Gastrocnemius medialis (tissue), 4 donors: ENCODE measurements at places on chromosomes 16 and 17. TPM values are rescaled to one million over a fixed set of nuclear protein-coding genes. Genes with fewer than 3 reads are reported as not detected.
A peak's percentile ranks its signal among the peaks of the same experiment; 100 is the strongest.

Gene TP53TG3C
- not detected for total RNA-seq

Gene PROCA1
- total RNA-seq = not detected

DNA sequence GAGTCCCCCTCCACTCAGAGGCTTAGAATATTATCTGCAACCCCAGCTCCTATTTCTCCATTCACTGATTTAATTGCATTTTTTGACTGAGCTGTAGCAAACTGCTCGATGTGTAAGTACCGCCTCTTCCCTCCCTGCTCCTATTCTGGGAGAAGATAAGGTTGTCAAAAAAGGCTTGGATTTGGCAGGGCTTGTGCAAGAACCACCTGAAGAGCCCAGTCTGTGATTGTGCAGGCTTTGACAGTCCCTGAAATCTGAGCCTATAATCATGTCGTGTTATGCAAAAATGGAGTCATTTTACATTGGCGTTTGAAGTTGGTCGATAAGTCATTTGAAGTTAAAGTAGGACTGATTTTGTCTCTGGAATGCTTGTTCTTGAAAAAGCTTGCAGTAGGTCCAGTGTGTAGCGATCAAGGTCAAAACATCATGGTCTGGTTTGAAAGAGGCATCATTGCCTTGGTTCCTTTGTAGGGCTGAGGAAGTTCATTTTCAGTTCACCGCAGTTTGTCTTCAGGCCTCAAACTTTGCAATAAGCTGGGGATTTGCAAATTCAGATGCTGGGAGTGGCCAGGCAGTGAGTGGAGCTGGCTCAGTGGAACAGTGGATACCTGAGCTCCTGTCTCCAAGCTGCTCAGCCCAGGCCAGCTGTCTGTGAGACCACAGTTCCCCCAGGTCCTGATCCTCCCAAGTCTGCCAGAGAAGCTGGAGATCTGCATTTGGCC is 68.8 kb downstream of the KATNIP start:
- DNase-seq = no peak

DNA sequence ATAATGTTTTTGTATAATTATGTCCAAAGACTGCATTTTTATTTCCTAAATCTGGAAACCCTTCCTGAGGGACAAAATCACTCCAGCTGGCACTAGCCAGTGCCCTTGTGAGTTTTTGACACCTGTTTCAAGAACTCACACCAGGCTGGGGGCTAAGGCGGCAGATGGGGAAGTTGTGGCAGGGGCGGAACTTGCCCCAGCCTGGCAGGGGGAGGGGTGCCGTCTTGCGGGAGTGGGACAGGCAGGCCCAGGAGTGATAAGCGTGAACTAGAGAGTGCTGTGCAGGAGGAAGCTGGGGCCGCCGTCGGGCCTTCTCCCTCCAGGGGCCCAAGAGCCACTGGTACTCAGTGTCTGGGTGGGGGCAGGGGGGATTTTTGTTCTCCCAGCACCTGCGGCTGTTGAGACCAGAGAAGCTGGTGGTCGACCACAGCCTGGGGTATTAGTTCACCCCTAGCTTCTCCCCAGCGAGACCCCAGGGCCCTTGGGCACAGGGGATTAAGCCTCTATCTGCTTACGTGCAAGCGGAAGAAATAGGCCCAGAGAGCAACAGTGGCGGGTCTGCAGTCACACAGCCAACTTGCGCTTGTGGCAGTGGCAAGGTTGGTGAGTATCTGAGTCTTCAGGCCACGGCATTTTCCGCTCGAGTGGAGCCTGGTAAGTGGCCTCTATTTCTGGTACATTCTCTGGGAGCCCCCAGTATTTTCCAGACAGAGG is 40.2 kb upstream of the PLCG2 start:
- DNase-seq = peak; percentile 33

GRCh38 chr17:55693254-55694216 is 29.1 kb downstream of the TMEM100 start:
- no peak for DNase-seq

DNA sequence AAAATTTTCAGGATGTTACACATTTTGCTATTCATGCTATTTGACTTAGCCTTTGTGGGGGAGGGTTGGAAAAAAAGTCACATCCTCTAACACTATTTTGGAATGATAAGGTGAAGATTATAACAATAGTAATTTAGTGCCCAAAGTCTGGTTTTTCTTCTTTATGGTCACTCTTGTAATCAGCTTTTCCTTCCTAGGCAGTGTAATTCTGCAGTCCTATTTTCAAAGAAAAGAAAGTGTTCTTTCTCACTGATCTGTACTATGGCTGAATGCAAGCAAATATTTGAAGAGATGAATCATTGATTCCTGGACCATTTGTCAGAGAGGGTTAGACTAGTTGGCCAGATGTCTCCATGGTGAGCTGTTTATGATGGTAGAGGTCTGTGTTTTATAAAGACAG is 8.4 kb downstream of the RSPRY1 start:
- DNase-seq = no peak

DNA sequence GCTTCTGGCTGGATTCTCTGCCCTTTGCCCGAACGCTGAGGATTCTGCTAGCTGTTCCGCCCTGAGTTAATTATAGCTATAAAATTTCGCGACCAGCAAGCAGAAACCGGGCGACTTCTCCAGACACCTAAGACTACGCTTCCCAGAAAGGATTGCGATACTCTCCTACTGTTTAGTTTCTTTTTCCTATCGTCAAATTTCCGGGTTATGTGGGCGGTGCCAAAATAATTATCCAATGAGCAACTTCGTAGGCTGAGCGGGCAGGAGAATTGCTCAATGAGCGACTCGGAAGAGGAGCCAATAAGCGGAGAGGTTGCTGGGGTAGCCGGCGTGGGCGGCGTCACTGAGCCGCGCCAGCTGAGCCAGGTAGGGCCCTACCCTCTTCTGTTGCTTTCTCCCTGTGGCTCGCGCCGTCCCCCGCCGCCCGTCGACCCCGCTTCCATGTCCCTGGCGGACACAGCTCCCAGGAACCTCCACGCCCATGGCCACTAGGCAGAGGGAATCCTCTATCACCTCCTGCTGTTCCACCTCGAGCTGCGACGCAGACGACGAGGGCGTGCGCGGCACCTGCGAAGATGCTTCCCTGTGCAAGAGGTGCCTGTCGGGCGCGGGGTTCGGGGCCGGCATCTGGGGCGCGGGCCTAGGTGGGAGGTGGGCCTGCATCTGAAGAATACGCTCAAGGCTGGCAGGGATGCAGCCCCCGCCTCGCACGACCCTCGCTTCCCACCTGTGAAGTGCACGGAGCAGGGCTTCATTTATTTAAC is at the start of gene LCMT1:
TSS of gene LCMT1 (plus strand) at position 340 of the 764 bp plus-strand sequence. CDS start at position 482, 142 bp downstream.
- DNase-seq = peak; percentile 96

DNA sequence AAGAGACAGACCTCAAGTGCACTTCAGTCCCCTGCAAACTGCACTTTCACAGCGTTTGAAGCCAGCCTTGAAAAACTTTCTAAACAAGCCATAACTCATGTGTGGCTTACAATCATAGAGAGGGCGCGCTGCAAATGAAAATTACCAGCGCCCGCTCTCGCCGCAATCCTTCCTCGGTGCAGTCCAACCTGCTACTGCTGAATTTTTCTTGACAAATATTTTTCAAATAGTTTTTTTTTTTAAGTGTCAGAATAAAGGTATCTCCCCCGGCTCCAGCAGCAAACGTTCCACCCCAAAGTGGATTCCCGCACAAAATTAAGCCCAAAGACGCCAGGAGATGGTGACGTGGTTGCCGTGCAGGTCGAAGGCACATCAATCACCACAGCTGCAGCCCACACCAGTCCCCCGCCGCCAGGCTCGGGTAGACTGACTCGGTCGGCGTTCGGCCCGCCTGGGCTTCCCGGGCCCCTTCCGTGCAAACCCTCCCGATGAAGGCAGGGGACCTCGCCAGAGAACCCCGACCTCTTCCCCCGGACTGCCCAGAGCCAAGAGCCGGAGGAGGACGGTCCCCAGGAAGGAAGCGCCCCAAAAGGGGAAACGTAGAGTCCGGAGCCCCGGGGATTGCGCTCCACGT is 630 bp downstream of the GRB2 start:
- peak; percentile 26 for DNase-seq

- DNase-seq = no peak
Measured at GRCh38 chr17:72618001-72618509, 474.4 kb downstream of the SLC39A11 start.

GRCh38 chr16:88785106-88785924 is at the start of gene PIEZO1:
PIEZO1 (minus strand) TSS chr16:88785220; CDS start chr16:88784964, 256 bp downstream.
- DNase-seq = no peak

DNA sequence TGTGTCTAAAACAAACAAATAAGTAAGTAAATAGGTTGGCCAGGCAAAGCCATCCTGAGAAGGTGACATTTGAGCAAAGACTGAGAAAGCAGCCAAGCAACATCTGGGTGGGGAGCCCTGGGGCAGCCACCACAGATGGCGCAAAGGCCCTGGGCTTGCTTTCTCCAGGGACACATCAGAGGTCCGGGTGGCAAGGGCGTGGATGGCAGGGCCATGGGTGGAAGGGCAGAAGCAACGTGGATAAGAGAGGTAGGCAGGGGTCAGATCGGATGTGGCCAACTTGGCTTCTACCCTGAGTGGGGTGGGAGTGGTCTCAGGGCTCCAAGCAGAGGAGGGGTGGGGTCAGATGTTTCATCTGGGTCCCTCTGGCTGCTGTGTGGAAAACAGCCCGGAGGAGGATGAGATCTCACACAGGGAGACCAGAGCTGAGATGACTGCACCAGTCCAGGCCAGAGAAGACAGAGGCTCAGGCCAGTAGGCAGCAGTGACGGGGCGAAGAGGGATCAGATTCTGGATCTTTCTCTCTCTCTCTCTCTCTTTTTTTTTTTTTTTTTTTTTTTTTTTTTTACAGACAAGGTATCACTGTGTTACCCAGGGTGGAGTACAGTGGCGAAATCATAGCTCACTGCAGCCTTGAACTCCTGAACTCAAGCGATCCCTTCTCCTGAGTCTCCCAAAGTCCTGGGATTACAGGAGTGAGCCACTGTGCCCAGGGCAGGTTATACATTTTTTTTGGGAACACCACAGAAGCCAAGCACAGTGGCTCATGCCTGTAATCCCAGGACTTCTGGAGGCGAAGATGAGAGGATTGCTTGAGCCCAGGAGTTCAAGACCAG is 6.1 kb upstream of the SPN start:
- no peak for DNase-seq

DNA sequence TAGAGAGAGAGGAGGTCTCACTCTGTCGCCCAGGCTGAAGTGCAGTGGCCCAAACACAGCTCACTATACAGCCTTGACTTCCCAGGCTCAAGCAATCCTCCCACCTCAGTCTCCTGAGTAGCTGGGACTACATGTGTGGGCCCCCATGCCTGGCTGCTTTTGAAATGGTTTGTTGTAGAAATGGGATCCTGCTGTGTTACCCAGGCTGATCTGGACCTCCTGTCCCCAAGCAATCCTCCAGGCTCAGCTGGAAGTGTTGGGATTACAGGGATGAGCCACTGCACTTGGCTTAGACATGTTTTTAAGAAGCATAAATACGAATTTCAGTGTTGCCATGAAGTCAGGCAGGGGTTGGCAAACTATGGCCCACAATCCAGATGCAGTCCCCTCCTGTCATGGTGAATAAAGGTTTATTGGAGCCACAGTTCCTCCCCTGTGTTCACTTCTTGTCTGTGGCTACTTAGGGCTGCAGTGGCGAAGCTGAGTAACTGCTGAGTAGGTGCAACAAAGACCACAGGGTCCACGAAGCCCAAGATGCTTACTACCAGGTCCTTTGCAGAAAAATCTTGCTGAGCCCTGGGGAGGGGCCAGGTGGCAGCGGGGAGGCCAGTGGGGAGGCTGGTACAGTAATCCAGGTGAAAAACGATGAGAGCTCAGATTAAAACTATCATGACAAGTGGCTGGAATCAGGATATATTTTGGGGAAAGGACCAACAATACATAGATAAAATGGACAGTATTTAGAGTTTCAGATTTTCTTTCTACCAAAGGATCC is 35.2 kb downstream of the TNFRSF13B start:
- no peak for DNase-seq

DNA sequence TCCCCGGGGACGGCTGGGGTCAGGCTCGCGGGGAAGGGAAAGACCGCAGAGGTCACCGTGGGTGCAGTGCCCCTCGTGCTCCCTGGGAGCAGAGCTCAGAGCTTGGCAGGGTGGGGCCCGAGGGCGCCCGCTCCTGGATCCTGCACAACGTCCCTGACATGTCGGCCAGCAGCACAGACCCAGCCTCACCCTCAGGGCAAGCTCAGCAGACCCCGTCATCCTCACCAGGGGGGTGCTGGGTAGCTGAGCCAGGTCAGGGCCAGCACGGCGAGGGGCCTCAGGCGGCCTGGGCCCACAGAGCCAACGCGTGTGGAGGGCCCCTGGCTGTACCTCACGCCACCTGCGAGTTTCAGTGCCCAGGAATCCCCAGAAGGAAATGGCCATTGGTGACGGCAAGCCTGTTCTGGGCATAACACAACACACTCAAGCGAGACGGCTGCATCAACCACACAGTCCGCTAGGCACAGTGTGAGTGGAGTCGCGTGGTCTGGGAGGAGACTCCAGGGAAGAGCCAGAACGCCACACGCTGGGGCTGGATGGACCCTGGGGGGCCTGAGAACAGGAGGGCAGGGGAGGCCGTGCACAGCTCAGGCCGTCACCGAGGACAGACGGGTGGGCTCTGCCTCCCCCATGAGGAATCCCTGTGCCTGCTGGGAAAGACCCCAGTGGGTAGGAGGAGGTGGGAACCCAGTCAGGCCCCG is 60.3 kb downstream of the ZNF778 start:
- no peak for DNase-seq
